ENCODE measurements at places on chromosomes 11 and 22.

GRCh38 chr11:1049431-1049891 lies 12.9 kb upstream of the MUC6 start:
- DNase-seq: no peak

DNA sequence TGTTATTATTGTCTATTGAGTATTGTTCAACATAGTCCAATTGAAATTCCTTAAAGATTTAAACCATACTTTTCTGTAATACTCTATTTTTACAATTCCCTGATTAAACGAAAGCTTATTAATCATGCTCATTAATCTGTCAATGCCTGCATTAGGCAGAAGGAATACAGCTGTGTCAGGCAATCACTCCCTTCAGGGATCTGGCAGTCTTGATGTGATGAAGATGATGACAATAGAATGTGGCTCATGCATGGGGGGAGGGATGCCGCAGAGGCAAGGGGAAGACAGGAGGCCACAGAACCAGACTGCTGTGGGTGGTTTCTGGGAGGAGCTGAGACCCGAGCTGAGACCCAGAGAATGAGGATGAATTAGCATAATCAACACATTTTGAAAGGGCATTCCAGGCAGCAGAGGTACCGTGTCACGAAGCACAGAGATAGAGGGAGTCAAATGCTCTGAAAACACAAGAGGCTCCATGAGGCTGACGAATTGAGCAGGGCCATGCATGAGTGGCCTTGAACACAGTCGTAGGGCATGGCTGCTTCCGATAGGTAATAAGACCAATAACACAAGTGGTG lies 1075.5 kb downstream of the OPCML start:
- DNase-seq: no peak

- no peak for DNase-seq
These were observed 7.8 kb downstream of the BIRC3 start for GRCh38 chr11:102325088-102325487.

GRCh38 chr22:19169947-19170318 lies 8.6 kb downstream of the SLC25A1 start:
- DNase-seq: no peak

DNA sequence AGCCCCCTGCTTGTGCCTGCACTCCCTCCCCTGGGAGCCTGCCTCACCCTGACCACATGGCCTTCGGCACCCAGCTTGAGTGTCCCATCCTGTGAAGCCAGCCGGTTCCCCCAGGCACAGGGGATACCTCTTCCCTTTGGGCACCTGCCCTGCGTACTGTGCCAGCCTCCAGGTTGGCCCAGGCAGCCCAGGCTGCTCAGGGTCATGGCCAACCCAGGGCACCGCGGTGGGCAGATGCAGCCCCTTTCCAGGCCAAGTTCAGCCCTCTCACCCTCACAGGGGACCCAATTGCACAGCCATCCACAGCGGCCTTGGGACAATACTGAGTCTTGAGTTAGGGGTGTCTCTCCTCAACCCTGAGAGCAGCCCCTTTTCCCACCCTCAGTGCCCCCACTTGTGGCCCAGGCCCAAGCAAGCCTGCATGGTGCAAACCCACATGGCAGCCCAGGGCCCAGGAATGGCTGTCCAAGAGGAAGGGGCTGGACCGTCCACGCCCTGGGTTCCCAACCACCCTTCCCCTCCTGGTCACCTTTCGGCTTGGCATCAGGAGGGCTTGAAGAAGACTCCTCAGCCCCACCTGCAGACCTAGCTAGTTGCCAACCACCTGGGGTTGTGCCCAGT lies 87.7 kb downstream of the CDKN1C start:
- DNase-seq: no peak

DNA sequence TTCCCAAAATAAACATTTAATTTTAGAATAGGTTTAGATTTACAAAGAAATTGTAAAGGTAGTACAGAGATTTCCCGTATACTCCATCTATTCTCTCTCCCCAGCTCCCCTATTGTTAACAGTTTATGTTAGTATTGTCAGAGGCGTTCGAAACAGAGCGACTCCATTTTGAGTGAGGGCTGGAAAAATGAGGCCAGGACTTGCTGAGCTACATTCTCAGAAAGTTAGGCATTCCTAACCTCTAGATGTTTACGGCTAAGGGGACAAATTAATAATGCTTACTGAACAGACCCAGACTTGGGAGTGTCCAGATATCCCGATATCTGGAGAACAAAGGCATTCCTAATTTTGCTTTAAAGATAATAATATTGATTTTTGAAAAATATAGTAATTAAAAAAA lies 12.4 kb upstream of the NUP160 start:
- no peak for DNase-seq

- DNase-seq: no peak
These were observed 19.2 kb downstream of the MRGPRX3 start for GRCh38 chr11:18151581-18151980.

- no peak for DNase-seq
These were observed 42.1 kb downstream of the PPARA start for GRCh38 chr22:46192210-46192993.

GRCh38 chr11:1757861-1758610 lies 5.7 kb downstream of the CTSD start:
- DNase-seq: no peak

Data from stimulated activated CD8-positive, alpha-beta memory T cell treated with anti-CD3 and anti-CD28 coated beads, Interleukin-4, amount 100 ng/mL, for 4 hours (primary cell).